ENCODE measurements at places on chromosomes 11 and 22. TPM values are rescaled to one million over a fixed set of nuclear protein-coding genes. Genes with fewer than 3 reads are reported as not detected.

Gene KRTAP5-2
- not detected for total RNA-seq

Gene C22orf42
- total RNA-seq = not detected

Gene SLC17A6
- total RNA-seq = not detected

Gene ENTHD1
- not detected for total RNA-seq

Gene CARD10
- total RNA-seq = 3.4 TPM

Gene APOL6
- 9.4 TPM for total RNA-seq

Gene MIOX
- 0.10 TPM for total RNA-seq

Gene MRGPRX4
- total RNA-seq = not detected

Gene OR4C16
- not detected for total RNA-seq

Gene GNAZ
- 3.1 TPM for total RNA-seq

Gene PRODH
- under 0.01 TPM for total RNA-seq

Gene IGLL1
- not detected for total RNA-seq

Gene CXCR5
- not detected for total RNA-seq

Gene OR2AG2
- 0.10 TPM for total RNA-seq

Gene VPREB1
- not detected for total RNA-seq

Gene PAAF1
- total RNA-seq = 14.7 TPM

Gene TMEM126A
- 18.1 TPM for total RNA-seq

Gene LIN7C
- 36.8 TPM for total RNA-seq

Gene C1QTNF5
- total RNA-seq = 15.8 TPM

Gene NPAT
- 11.0 TPM for total RNA-seq

Gene HEPHL1
- not detected for total RNA-seq

Gene PCNX3
- total RNA-seq = 36.9 TPM

Measured in smooth muscle cell of the pulmonary artery (primary cell).